ENCODE measurements at places on chromosomes 2 and 18. TPM values are rescaled to one million over a fixed set of nuclear protein-coding genes. Genes with fewer than 3 reads are reported as not detected.

Gene SP9
- total RNA-seq = not detected

Gene ABHD1
- total RNA-seq = 0.48 TPM

DNA sequence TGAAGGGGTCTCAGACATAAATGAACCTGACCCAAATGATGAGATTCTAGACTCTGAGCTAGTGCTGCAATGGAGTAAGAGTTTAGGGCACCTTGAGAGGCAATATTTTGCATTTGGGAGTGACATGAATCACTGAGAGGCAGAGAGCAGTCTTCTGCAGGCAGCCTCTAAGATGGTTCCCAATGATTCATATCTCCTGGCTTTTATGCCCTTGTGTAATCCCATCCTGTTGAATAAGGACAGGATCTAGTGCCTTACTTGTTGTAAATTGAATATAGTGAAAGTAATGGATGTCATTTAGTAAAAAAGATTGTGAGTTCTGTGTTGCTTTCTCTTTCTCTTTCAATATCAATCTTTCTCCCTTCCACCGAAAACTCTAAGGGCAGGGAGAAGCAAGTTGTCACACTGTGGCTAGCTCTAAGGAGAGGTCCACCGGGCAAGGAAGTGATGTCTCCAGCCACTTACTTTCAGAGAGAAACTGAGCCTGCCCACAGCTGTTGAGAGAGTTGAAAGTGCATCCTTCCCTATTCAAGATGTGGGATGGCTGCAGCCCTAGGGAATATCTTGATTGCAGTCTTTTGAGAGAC, 144.7 kb downstream of the TRIB2 start:
- DNase-seq = no peak

DNA sequence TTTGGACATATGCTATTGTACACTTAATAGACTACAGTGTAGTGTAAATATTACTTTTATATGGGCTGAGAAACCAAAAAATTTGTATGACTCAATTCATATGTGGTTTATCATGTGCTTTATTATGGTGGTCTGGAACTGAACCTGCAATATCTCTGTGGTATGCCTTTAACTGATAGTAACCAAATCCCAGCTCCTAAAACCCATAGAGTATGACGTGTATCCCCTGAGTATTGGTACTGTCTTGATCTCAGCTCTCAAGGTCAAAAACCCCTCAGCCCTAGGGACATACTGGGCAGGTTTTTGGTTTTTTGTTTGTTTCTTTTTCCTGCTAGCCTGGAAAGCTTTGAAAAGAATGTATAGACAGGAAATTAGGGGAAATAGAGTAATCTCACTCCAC, 42.2 kb upstream of the ARHGAP15 start:
- no peak for DNase-seq

DNA sequence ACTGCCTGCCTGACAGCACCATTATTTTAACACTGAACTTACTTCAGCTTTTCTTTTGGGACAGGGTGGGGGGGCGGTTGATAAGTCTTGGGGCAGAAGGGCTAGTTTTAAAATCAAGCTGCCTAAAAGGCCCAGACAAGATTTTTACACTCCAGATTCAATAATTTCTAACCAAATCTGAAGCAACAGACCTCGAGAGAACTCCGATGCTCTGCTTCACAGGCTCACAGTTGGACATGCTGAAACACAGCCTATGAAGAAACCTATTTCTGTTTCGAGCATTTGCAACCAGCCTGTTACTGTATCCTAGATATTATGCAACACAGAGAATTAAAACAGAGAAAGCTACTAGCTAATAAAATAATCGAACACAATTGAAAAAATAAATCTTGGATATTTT, 1.3 kb upstream of the MYT1L start:
- DNase-seq = no peak

DNA sequence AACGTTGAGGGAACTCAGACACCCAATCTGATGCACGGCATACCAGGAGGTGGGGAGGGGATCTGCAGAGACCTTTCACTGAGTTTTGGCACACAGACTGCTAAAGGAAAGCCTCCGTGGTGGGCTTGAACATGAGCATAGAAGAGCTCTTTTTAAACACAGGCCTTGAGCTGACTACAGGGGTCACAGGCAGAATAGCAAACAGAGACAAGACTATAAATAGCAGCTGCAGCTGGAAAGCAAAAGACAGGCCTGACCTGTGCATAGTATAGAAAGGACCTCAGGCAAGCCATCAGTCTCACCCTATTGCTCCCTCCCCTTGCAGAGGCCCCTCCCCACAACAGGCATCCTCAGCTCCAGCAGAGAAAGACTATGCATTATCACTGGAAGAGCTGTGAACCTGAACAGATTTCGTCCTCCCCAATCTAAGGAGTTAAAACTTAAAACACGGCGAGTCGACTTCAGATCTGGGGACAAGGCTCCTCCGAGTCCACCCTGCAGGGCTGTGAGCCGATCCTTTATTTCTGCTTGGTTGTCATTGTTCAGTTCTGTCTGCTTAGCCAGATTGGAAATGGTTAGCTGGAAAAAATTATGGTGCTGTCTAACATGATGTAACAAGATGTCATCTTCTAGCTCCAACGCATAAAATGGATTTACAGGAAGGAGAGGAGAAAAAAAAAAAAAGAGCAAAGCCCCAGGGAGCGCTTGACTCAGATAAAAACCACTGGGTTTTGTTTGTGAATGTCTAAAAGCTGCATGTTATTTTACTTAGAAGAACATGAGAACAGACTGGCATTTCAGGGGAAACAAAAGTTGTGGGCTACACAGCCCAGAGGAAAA, 25.2 kb upstream of the LCLAT1 start:
- no peak for DNase-seq

- DNase-seq = no peak
Observed at GRCh38 chr2:231256494-231256893, 58.1 kb downstream of the ARMC9 start.
